T-helper 17 cell (primary cell): ENCODE measurements at places on chromosomes 4 and X. TPM values are rescaled to one million over a fixed set of nuclear protein-coding genes. Genes with fewer than 3 reads are reported as not detected.

The UGT2B11 gene
- not detected for total RNA-seq

The TMEM156 gene
- total RNA-seq, result 30.2 TPM

The ATP5ME gene
- total RNA-seq, result 98.4 TPM

The SOD3 gene
- not detected for total RNA-seq

The ERAS gene
- not detected for total RNA-seq

The PRR32 gene
- not detected for total RNA-seq

The CAMK2D gene
- total RNA-seq, result 31.6 TPM

DNA sequence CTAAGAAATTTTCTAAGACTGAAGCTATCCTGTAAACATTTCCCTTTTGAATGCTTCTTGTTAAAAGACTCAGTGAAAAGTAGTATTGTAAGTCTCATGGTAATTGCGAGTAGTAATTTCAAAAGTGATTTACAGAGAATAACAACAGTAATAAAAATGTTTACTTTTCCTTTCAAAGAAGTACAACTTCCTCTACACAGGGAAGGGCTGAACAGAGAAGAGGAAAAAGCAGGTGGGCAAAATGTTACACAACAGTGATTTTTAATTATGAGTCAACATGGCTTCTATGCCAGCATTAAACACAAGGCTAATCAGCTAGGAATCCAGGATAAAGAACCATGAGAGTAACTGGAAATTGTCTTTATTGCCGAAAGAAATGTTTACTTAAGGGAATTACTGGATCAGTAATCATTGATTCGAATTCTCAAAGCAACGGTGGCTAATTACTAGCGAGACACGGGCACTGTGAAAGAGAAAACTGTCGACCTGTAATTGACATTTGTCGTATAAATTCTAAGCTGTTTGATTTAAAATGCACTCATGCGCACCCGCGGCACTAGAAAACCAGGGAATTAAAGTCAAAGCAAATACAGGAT lies 15.4 kb downstream of the UTP3 start:
- no peak for DNase-seq

DNA sequence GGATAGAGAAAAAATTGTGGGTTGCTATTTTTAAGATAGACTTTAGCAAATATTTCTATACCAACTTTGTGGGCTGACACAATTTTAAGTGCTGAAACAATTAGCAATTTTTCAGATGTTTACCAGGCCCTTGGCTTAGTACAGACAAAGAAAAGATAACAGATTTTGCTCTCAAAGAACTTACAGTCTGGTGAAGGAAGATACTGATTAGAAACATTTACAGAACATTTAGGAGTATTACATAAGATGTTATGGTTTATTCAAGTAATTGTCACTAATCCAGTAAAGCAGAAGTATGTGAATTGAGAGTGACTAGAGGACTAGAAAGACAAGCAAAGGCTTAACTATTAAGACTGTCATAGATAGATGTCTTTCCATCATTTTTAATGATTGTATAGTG lies 35.3 kb upstream of the NDUFC1 start:
- no peak for DNase-seq

DNA sequence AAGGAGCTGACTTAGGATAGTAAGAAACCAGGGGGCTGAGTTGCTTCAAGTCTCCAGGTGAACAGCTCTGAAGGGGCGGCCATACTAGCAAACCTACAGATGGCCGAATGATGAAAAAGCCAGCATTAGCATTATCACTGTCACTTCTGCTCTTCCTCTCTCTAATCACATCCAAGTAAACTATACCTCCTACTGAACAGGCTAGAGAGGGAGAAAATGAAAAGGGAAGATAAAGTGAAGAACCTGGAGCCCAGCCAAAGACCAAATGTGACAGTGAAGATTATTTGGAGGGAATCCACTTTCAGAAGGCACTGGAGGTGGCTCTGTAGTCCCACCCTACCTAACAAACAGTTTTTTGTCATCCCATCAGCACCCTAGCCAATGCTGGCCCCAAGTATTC lies 50.4 kb upstream of the PRPS1 start:
- DNase-seq, result no peak

DNA sequence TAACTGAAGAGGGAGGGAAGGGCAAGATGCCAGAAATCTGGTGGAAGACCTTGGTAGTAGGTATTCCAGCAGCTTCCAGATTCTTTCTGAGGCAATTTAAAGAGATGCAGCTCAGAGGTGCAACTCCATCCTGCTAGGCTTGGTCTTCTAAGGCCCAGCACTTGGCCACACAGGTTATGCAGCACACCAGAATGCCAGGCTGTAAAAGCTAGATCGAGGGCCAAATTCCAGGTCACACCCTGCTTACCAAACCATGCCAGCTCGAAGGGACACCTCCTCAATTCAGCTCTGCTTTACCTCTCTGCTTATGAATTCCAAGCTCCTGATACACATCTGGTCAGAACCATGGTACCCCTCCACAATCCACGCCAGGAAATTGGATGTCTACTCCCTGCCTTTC lies 19.8 kb upstream of the ATXN3L start:
- DNase-seq, result no peak

DNA sequence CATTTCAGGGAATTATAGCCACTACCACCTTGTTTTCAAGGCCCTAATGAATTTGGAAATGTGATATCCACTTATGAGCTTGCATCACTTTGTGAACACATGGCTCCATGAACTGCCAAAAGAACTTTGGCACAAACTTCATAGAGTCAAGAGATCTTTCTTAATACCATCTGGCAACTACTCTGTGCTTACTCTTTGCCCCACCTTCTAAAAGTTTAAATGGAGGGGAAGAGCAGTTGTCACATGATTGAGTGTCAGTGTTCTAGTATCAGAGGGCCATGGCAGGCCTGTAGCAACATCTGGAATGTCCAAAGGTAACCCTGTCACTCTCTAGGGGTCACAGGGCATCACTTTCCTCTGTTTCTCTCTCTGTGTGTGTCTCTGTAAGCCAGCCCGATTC lies 2.6 kb upstream of the ADH1B start:
- DNase-seq, result no peak

GRCh38 chr4:166078383-166078782 lies 205.3 kb downstream of the TLL1 start:
- DNase-seq, result no peak

- no peak for DNase-seq
Measured at GRCh38 chrX:123223409-123223808, 39.3 kb downstream of the GRIA3 start.

- DNase-seq, result no peak
Measured at GRCh38 chr4:152613841-152614721, 65.7 kb downstream of the TMEM154 start.

DNA sequence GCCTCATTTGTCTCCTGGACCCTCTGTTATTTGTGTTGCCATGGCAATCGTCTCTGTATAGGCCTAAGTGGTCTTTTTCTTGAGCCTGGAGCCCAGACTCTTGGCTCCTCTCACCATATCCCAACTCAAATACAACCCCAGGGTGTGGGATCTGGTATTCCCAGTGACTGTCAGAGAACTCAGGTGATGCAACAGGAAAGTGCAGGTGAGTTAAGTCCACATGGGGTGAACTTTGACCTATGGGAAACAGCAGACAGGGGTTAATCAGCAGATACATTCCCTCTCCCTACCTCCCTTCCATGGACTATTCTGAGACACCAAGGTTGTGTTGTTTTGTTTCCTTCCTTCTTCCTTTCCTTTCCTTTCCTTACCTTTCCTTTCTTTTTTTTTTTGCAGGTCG lies 130.9 kb upstream of the RPS6KA3 start:
- DNase-seq, result no peak

GRCh38 chr4:184384810-184385557 lies 89.4 kb downstream of the IRF2 start:
- no peak for DNase-seq

DNA sequence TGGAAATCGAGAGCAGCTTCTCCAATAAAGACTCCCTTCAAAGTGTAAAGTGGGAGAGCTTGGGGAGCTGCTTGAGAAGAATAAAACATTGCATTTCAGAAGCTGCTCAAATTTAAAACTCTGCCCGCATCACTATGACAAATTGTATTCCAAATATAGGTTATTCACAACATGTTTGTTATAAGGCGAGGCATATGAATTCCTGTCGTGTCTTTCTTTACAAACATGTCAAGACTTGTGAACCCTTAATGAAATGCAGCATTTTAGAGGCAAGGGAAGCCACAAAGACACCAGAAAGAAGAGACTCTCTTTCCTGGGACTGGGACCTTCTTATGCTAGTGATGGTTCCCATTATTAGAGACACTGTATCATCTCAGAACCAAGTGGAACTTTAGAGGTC lies 311.2 kb downstream of the DHX15 start:
- no peak for DNase-seq

DNA sequence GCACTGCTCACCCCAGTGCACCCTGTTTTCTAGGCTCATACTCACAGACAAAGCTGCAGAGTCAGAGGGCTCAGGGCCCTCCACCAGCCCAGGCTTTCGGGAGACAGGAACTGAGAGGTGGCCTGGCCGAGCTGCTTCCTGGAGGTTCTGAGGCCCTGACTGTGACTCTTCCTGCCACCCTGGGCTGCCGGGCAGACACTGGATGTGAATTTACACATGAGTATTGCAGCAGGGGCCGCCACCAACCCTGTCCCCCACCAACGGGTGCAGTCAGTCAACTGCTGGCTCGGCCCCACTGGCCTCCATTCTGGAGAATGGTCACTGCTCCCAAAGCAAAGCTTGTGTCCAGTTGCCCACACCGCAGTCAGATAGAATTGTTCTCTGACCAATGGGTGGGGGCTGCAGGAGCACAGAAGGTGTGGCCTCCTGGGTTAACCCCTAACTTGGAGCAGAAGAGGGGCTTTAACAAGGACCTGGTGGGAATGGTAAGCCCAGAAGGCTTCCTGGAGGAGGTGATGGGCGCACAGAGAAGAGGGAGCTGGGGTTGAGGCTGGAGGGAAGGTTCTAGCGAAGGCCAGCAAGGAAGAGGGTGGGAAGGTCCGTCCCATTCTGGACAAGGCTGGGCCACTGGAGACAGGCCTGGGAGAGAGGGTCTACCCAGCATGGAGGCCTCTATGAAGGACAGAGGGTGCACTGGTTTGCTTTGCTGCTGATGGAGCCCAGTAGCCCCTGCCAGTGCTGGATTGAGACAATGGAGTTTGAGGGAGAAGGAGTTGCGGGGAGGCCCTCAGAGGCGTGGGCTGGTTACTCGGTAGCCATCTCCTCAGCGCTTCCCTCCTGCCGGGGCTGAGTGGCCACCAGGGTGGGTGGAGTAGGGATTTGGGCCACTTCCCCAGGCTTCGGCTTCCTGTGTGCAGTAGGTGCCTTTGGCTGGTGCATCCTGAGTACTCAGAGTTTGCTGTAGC lies 135.3 kb downstream of the CPZ start:
- DNase-seq, result no peak

DNA sequence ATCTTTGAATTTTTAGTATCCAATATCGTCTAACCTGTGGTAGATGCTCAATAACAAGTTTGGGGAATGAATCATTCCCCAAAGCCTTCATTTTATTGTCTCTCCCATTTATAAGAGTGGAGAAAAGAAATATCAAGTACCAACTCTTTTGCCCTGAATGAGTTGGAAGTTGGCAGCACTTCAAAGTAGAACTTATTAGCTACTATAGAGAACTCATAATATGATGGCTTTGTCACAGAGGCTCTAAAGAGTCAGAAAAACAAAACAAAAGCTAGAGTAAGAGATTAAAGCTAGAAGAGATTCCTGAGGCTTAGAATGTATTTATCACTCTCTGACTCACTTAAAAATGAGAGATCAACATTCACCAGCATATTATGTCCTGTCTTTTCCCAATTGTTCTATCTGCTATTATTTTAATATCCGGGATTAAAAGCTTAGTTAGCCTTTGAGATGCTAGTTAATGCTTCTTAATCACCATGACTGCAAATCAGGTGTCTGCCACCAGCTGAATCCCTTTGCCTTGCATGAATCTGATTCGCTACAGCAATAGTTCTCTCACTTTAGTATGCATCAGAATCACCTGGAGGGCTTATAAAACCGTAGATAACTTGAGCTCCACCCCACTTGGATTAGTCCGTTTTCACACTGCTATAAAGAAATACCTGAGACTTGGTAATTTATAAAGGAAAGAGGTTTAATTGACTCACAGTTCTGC lies 77.9 kb downstream of the PALLD start:
- no peak for DNase-seq

DNA sequence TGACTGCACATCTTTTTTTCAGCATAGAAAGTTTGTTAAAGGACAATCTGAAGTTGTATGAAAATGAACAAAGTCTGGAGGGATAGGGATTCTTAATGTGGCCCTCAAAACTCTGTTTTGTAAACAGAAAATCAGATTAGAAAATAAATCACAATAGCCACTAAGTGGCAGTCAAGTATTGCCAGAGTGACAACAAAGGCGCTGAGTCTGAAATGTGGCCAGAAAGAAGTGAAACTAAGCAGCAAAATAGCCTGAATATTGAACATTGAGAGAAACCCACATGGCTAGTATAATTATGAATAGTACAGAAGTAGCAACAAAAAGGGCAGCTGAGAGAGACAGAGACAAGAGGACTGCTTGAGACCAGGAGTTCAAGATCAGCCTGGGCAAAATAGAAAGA lies 81.1 kb upstream of the CT45A1 start:
- no peak for DNase-seq

DNA sequence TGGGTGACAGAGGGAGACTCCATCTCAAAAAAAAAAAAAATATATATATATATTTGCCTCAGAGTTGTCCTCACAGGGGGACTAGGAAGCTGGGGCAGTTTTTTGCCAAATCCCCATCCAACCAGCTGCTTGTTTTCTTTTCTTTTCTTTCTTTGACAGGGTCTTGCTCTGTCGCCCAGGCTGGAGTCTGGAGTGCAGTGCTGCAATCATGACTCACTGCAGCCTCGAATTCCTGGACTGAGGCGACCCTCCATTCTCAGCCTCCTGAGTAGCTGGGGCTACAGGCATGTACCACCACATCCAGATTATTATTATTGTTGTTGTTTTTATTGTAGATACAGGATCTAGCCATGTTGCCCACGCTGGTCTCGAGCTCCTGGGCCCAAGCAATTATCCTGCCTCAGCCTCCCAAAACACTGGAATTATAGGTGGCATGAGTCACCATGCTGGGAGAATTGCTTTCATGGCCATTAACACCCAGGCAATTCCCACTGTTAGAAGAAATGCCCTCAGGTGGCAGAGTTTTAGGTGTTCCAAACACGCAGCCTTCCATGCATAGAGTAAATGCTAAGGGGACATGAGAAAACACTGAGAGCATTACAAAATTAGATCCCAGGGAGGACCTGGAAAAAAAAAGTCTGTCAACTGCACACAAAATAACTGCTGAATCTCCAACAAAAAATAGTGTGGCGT lies 98.0 kb downstream of the ARHGAP6 start:
- no peak for DNase-seq

DNA sequence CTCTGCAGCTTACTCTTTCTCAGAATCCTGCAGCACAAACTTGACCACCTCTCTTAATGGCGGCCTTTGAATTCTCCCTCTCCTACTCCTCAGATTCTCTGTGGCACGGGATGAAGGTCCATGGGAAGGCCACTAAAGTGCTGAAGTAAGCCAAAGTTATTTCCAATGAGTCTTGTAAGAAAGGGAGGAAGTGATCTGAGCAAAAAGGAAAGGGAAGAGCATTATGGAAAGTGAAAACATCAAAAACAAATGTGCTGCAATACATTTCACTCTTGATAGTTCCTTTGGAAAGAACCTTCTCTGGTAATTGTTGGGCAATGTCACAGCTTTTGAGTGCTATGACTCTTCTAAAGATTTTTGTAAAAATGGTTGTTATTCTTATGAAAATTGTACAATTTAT lies 54.3 kb upstream of the CAMK2D start:
- no peak for DNase-seq
